DND-41 (cell line): ENCODE measurements at places on chromosomes 16 and 17.
A peak's percentile ranks its signal among the peaks of the same experiment; 100 is the strongest.

GRCh38 chr17:82390015-82390859, 18.7 kb downstream of the UTS2R start:
- no peaks in the 10 kb centered on the region for H3K27me3 ChIP-seq
- H3K4me1 ChIP-seq = no peaks in the 10 kb centered on the region
- H3K36me3 ChIP-seq = peaks cover 25% of the 10 kb centered on the region
- H3K4me3 ChIP-seq = no peak overlapping the region

- H3K27me3 ChIP-seq = no peaks in the 10 kb centered on the region
- no peaks in the 10 kb centered on the region for H3K4me1 ChIP-seq
These were observed 45.0 kb downstream of the SYNRG start for GRCh38 chr17:37564252-37564651.

GRCh38 chr17:59311051-59311468, 20.4 kb upstream of the YPEL2 start:
- no peaks in the 10 kb centered on the region for H3K4me1 ChIP-seq
- no peaks in the 10 kb centered on the region for H3K27me3 ChIP-seq
- peak; percentile 48 for DNase-seq
- no peak overlapping the region for H3K27ac ChIP-seq
- H3K36me3 ChIP-seq = no peaks in the 10 kb centered on the region
- H3K4me3 ChIP-seq = no peak overlapping the region

GRCh38 chr16:77612596-77612995, 109.7 kb upstream of the NUDT7 start:
- no peaks in the 10 kb centered on the region for H3K36me3 ChIP-seq
- no peak overlapping the region for H3K27ac ChIP-seq
- H3K4me1 ChIP-seq = no peaks in the 10 kb centered on the region
